Stimulated activated CD8-positive, alpha-beta memory T cell treated with anti-CD3 and anti-CD28 coated beads, Interleukin-15, amount 100 ng/mL, for 4 hours (primary cell): ENCODE measurements at places on chromosomes 1 and 21.

GRCh38 chr1:8061673-8062386 lies 35.7 kb upstream of the ERRFI1 start:
- no peak for DNase-seq

DNA sequence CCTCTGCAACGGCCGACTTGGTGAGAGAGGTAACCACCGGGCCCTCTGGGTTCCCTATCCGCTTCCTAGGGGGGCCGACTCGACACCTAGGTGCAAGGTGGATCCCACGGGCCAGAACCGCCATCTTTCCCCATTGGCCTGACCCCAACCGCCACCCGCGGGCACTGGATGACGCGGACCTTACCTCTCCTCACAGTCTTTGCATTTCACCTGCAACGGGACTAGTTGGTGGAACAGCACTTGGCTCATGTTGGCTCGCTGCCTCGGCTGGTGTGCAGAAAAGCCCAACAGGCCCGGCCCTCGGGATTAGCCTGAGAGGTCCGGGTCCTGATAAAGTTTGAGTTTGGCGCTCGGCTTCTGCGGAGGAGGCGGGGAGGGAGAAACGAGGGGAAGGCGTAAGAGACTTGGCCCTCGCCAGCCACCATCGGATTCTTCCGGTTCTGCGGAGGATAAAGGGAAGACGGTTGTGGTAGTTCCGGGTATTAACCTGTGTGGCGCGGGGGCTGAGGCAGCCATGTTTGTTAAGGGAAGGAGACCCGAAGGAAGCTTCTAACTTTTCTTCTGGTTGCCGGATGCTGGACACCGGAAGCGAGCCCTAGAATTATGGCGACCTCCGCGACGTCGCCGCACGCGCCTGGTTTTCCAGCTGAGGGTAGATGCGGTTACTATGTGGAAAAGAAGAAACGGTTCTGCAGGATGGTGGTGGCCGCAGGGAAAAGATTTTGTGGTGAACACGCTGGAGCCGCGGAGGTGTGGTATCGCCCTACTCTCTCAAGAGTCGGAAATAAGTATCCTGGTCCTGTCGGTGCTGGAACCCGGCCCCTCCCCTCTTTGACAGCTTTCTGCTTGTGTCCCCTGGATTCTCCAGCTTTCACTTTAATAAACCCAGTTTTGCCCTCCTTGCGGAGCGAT lies at the start of the genes SASS6 and TRMT13:
Gene SASS6 (minus strand): TSS at position 365 of the 912 bp plus-strand sequence. CDS start 116 bp downstream, at position 249.
Gene TRMT13 (plus strand): TSS at position 598 of the 912 bp plus-strand sequence. CDS start 6 bp downstream, at position 604.
- DNase-seq, result peak; percentile 82

GRCh38 chr1:193438771-193439170 lies 252.4 kb upstream of the B3GALT2 start:
- no peak for DNase-seq

GRCh38 chr1:207882692-207883091 lies 28.2 kb downstream of the CD34 start:
- DNase-seq, result no peak

- no peak for DNase-seq
Measured at GRCh38 chr21:43331962-43332828, 94.7 kb downstream of the SIK1 start.

DNA sequence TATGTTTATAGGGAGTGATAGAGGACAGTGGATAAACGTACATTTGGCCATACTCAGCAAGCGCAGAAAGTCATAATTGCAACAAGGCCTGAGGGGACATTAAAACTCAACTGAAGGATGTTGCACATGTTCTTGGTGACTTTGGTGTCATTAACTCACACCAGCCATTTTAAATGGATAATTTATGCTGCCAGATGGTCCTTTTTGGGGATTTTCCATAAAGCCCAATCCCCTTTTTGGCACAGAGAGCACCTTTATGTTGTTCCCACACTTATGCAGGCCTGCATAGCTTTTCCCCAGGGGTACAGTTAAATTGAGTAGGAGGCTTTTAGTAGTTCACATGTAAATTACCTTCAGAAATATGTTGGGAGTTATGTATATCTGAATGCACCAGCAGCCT lies 279.6 kb downstream of the NFIA start:
- DNase-seq, result no peak

- no peak for DNase-seq
Measured at GRCh38 chr1:95323123-95323522, 89.1 kb downstream of the RWDD3 start.

GRCh38 chr1:97277891-97278654 lies 556.5 kb downstream of the PTBP2 start:
- DNase-seq, result no peak

GRCh38 chr1:76687307-76688175 lies 179.7 kb upstream of the ST6GALNAC5 start:
- no peak for DNase-seq

DNA sequence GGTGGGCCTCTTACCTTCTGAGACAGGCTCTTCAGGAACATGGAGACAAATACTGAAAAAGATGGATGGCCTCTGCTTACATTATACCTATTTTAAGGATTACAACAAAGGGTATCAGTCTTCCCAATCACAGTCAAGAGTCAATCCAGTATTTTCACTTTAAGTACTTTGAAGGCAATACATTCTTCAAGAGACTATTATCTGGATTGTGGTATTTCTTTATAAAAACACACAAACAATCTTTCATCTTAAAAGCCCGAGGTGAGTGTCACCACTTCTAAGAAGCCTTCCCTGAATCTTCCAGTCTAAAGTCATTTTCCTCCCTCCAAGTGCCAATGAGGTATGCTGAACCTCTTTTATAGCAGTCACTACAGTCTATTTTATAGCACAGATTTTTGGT lies 45.3 kb downstream of the WASF2 start:
- DNase-seq, result no peak

GRCh38 chr1:17097147-17097546 lies 22.1 kb downstream of the PADI2 start:
- no peak for DNase-seq

DNA sequence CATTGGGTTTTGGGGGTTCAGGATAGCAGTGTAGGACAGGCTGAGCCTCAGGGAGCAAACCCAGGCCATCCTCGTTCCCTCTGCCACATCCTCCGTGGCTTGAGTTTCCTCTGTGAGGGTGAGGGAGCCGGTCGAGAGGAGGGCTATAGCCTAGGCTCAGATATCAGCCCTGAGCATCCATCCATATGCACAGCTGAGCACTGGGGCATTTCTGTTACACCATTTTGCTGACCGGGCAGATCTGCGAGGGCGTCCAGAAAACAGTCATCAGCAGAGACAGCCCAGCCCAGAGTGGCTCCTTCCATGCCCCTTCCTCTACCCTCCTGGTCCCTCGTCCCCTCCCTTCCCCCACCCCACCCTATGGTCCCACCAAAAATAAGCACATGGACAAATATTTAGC lies 53.5 kb downstream of the PTPRF start:
- no peak for DNase-seq

GRCh38 chr1:15950763-15951295 lies 25.1 kb downstream of the ZBTB17 start:
- peak; percentile 67 for DNase-seq

- DNase-seq, result no peak
Measured at GRCh38 chr1:64663668-64664067, 81.2 kb upstream of the RAVER2 start.

DNA sequence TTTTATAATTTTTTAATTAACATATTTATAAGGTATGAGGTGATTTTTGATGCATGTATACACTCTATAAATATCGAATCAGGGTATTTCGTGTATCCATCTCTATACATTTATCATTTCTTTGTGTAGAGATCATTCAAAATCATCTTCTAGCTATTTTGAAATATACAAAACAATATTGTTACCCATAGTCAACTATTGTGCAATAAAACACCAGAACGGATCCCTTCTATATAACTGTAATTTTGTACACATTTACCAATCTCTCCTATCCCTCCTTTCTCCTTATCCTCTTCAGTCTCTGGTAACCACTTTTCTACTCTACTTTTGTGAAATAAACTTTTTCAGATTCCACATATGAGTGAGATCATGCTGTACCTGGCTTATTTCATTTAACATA lies 1459.6 kb downstream of the MRPL39 start:
- no peak for DNase-seq

DNA sequence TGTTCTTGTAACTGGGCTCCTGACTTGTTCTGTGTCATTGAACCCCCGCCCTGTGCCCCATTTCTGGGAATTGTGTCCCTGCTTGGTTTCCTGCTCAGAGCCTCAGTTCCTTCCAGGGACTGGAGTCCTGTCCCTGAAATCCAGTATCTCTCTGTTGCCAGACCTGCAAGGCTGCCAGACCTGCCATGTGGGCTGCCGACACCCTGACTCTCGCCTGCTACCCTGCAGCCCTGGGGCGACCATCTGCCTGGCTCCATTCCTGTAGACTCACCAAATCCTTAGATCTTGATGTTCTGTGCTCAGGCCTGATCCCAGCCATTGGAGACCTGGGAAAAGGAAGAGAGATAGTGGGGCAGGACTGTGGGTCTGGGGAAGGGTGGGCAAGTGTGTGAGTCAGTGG lies 383.3 kb upstream of the PROX1 start:
- DNase-seq, result no peak

DNA sequence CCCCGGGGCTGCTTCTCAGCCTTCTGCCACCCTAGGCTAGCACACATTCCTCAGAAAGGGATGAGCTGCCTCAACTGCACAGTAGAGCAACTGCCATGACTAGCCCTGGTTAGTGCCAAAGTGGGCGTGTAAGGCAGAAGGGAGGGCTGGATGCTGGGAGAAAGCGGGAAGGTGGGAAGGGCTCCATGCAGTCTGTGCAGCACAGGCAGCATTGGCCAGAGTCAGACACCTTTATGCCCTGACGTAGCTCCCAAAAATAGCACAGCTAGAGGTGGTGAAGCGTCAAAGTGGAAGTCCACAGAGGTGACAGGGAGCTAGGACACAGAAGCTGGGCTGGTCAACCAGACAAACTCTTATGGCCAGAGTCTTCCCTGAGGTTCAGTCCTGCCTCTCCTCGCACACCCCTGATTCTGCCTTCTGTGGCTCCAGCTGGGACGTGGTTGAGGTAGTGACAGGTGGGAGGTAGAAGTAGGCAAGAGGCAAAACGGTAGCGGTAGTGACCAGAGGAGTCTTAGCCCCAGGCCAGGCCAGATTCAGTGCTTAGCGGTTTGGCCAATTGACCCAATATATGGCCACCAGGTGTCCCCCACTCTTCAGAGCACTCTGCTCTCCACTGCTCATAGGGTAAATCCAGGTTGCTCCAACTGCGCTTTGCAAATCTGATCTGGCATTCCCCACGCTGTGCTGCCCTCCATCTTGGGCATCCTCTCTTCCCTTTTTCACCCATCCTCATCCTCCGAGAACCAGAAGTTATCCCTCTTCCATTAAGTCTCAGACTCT lies 45.6 kb downstream of the DDX20 start:
- DNase-seq, result no peak

- DNase-seq, result no peak
Measured at GRCh38 chr21:44450999-44451398, 4.3 kb upstream of the LRRC3 start.

DNA sequence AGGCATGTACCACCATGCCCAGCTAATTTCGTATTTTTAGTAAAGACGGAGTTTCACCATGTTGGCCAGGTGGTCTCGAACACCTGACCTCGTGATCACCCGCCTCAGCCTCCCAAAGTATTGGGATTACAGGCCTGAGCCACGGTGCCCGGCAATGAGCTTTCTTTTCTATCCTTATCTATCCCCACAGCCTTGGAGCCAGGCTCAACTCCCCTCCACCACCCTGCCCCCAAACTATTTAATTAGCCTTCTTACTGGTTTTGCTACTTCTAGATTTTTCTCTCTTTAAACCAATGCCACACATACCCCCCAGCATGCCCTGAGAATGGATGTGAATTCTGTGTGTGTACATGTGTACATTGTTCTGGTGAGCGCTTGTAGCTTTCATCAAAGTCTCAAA lies 5.7 kb upstream of the VANGL2 start:
- no peak for DNase-seq

GRCh38 chr1:1671365-1672119 lies 12.7 kb upstream of the CDK11B start:
- no peak for DNase-seq

GRCh38 chr1:202221911-202222909 lies 28.6 kb downstream of the LGR6 start:
- no peak for DNase-seq

GRCh38 chr1:1554550-1554925 lies 14.1 kb upstream of the TMEM240 start:
- no peak for DNase-seq

GRCh38 chr1:184655185-184655584 lies 99.5 kb downstream of the EDEM3 start:
- DNase-seq, result no peak

DNA sequence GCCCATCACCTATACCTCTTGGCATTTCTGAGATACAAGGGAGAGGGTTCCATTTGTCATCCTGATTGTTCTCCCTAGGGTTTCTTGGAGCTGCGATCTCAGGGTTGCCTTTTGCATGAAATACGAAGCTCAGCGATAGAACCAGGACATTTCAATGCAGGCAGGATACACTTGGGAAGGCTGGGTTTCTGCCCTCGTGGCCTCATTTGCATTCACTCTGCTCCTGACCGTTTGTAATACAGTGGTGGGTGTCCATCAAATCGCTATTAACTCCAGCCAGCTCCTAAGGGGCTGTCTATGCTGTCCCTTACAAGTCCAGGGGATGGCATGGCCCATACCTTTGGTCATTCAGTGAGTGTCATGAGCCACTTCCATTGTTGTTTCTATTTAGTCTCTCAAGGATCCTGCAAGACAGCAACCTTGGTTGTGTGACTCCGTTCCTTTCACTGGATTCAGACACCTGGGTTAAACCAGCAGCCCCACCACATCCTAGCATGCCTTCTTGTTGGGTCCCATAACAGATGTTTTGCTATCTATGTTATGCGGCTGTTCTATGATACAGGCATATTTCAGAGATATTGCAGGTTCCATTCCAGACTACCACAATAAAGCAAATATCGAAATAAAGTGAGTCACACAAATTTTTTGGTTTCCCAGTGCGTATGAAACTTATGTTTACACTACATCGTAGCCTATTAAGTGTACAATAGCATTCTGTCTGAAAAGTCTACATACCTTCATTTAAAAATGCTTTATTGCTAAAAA lies 18.3 kb downstream of the KAZN start:
- DNase-seq, result no peak

GRCh38 chr21:17802572-17802971 lies 16.6 kb downstream of the C21orf91 start:
- no peak for DNase-seq

DNA sequence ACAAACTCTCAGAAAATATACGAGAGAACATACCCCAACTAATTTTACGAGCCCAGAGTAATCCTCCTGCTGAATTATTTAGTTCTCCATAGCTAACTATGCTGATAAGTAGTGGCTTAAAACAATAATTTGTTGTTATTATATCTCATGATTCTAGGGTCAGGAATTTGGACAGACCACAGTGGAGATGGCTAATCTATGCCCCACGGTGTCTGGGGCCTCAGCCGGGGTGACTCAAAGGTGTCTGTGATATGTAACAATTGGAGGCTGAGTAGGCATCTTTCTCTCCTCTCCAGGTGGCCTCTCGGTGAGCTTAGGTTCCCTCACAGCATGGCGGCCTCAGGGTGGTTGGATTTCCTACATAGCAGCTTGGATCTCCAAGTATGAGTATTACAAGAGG lies 35.4 kb upstream of the FOXO6 start:
- no peak for DNase-seq
